ENCODE measurements at places on chromosomes 12 and 14.

GRCh38 chr12:13362260-13362841, 165.8 kb downstream of the EMP1 start:
- peak; percentile 71 for DNase-seq

- no peak for DNase-seq
Measured at GRCh38 chr12:26492406-26492805, 297.0 kb downstream of the SSPN start.

GRCh38 chr12:54028314-54029201, at the start of gene HOXC6:
HOXC6 (plus strand) TSS chr12:54028440; CDS start chr12:54028522, 82 bp downstream.
- no peak for DNase-seq

DNA sequence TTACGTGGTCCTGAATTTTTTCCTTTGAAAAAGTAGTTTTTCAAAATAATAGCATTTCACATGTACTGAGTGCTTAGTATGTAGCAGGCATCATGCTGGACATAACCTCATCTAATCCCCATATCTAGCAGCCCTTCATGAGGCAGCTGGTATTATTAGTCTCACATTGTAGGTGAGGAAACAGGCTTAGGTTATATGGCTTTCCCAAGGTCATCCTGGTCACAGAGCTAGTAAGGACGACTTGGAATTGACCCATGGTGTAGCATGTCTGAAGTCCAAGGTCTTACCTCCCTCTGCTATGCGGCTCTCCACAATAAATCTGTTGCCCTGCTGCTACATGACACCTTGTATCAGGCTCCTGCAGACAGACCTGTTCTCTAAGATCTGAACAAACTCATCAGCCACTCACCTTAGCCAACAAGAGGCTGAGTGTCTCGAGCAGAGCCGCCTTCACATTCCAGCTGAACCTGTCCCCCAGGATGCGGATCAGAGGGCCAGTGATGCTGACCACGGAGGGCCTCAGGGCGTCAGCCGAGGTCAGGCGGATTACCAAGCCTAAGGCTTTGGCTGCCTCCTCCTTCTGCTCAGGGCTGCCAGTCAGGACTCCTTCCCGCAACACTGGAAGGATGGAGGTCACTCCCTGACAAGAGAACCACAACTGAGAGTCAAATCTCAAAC, 19.7 kb upstream of the RAB35 start:
- DNase-seq: no peak

DNA sequence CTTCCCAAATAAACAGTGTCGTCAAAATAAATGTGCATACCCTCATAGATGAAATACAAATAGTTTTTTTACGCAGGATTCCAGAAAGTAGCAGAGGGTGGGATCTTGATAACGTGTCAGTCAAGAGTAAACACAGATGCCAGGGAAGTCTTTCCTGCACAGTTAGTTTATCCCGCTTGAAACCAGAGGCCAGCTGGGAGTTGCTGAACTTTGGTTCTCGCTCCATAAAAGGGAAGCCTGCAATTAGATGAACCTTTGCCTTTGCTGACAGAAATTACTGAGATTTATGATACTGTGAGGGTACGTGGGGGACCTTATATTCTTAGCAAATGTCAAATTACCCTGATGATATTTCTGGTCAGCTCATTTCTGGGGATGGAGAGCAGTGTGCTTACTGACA, 18.9 kb downstream of the FAR2 start:
- no peak for DNase-seq

DNA sequence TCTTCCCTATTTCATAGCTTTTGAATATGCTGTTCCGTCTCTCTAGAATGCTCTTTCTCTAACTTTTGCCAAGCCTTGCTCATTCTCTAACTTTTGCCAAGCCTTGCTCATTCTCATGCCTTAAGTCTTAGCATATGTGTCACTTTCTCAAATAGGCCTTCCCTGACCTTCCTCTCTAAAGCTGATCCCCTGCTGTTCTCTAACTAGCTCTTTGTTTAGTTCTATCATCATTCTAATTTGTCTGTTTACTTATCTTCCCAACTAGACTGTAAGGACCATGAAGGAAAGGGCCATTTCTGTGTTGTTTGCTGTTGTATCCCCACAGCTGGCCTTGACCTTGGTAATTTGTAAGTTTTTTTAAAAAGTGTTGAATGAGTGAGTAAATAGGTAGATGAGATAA, 71.1 kb downstream of the ZNF641 start:
- DNase-seq: no peak

DNA sequence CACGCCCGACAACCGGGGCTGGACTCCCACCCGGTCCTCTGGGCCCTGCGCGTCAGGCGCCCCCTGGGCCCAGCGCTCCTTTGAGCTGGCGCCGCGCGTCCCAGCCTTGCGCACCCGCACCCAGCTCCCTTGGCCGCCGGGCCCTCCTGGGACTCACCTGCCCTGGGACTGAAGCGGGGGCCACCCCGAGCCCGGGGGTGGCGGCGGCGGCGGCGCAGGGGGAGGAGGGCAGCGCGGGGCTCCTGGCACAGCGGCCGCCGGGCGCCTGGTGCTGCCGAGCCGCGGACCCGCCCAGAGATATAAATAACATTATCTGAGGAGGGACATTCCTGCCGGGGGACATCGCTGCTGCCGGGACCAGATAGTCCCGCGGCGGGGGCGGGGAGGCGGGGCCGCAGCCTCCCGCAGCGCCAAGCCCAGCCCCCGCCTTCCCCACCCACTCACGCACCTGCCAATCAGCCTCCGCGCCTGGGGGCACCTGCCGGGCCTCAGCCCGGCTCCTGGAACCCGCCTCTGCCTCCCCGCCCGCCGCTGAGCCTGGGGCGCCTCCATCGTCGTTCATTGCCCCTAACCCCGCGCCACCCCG, at the start of gene SPTB:
TSS of gene SPTB (minus strand) at position 273 of the 586 bp plus-strand sequence. CDS start 56,813 bp downstream, outside the sequence.
- DNase-seq: peak; percentile 78

DNA sequence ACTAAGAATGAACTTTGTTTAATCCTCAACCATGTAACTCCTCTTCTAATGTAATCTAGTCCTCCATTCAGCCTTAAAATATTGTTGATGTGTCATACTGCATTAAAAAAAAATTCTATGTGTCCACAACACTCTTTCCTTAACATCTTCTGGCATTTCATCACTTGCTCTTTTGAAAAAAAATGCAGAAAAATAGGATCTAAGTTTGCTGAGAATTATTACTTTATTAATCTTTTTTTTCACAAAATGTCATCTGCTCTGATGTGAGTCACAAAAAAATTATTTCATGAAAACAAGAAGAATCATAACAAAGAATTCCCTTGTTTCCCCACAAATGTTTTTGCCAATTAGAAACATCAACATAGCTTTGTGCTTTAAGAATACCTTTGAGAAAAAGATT, 410.1 kb upstream of the MGAT4C start:
- DNase-seq: no peak

GRCh38 chr14:43983721-43984120, 523.4 kb downstream of the FSCB start:
- no peak for DNase-seq

- DNase-seq: no peak
Measured at GRCh38 chr14:32474478-32475195, 145.5 kb downstream of the AKAP6 start.

All from activated CD8-positive, alpha-beta memory T cell treated with anti-CD3 and anti-CD28 coated beads, Interleukin-2, amount 50 U/mL, for 48 hours (primary cell).